ENCODE measurements at places on chromosomes 1 and 21. TPM values are rescaled to one million over a fixed set of nuclear protein-coding genes. Genes with fewer than 3 reads are reported as not detected.

The OR2L13 gene
- not detected for total RNA-seq

The RIPPLY3 gene
- 0.47 TPM for total RNA-seq

The BEND5 gene
- not detected for total RNA-seq

The EPRS1 gene
- 31.6 TPM for total RNA-seq

The SMAP2 gene
- 19.6 TPM for total RNA-seq

The CXADR gene
- total RNA-seq = 51.7 TPM

The CEP170 gene
- 11.4 TPM for total RNA-seq

The STXBP3 gene
- total RNA-seq = 43.7 TPM

- DNase-seq = no peak
- H3K27ac ChIP-seq = no peak overlapping the region
- no peaks in the 10 kb centered on the region for H3K36me3 ChIP-seq
- H3K27me3 ChIP-seq = no peaks in the 10 kb centered on the region
- no peak overlapping the region for H3K4me3 ChIP-seq
- peaks cover 30% of the 10 kb centered on the region for H3K4me1 ChIP-seq
Measured at GRCh38 chr1:28417441-28417922, 47.9 kb downstream of the PHACTR4 start.

DNA sequence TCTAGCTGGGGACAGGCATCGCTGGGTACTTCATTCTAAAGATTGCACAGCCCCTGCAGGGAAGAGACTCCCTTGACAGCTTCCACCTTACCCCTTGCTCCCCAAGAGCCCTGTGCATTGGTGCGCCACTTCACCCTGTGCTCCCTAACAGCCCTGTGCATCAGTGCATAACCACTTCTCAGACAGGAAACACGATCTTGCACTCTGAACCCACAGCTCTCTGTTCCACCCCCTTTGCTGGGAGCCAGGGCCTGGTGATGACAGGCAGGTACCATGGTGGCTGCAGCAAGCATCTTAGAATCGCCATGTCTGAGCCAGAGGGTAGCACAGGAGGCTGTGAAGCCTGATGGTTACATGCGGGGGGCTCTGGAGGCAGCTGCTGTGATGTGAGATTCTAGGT, 5.0 kb downstream of the ALPL start:
- no peak overlapping the region for H3K27ac ChIP-seq
- no peak for DNase-seq
- peaks cover 4% of the 10 kb centered on the region for H3K4me1 ChIP-seq
- H3K36me3 ChIP-seq = no peaks in the 10 kb centered on the region
- no peak overlapping the region for H3K4me3 ChIP-seq
- H3K27me3 ChIP-seq = peaks cover 8% of the 10 kb centered on the region

DNA sequence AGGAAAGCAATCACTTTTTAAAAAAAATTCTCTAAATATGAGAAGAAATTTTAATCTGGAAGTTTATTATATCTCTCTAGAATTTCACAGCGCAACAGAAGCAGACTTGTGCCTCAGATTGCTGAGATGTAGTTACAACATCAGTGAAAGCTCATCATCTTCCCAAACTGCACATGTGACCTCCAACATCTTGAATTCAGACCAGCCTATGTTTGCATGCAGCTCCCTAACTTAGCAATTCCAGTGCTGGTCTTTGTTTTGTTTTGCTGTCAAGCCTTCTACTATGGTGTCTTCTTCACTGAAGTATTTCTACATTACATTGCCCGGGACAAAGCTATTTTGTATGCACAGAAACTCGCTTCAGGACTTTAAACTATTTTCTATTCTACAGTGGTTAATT, 684.8 kb upstream of the PTBP2 start:
- no peak for DNase-seq
- no peaks in the 10 kb centered on the region for H3K4me1 ChIP-seq
- no peak overlapping the region for H3K4me3 ChIP-seq
- H3K36me3 ChIP-seq = no peaks in the 10 kb centered on the region
- no peak overlapping the region for H3K27ac ChIP-seq

GRCh38 chr1:18716785-18717678, 86.4 kb downstream of the PAX7 start:
- H3K4me1 ChIP-seq = peaks cover 9% of the 10 kb centered on the region
- DNase-seq = no peak
- no peak overlapping the region for H3K4me3 ChIP-seq
- peaks cover 99% of the 10 kb centered on the region for H3K27me3 ChIP-seq
- H3K36me3 ChIP-seq = no peaks in the 10 kb centered on the region
- H3K27ac ChIP-seq = no peak overlapping the region

DNA sequence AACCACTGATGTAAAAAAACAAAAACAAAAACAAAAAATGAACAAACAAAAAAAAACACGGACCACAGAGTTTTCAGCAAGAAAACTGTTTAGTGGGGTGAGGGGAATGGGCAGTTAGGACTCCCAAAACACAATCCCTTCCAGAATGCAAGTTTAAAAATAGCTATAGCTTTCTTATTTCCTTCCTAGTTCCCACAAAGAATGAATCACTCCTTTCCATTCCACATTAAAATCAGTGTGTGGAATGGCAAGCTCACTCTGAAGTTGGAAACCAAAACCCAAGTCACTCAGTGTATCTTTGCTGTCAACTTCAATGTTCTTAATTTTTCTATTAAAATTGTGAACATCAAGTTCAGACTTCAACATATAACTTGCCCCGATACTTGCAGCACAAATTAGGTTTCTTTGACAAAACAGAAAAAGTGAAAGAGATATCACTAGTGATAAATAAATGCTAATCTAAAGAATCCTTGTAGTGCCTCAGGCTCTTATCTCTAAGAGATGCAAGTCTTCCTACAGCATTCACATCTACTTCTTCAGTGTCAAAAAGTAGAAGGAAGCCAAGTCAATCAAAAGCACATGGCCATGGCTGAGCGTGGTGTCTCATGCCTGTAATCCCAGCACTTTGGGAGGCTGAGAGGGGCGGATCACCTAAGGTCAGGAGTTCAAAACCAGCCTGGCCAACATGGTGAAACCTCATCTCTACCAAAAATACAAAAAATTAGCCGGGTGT, 45.5 kb downstream of the TOR3A start:
- no peaks in the 10 kb centered on the region for H3K4me1 ChIP-seq
- peak overlapping the region; percentile 30 for H3K27ac ChIP-seq
- H3K27me3 ChIP-seq = no peaks in the 10 kb centered on the region
- no peaks in the 10 kb centered on the region for H3K36me3 ChIP-seq
- DNase-seq = no peak
- H3K4me3 ChIP-seq = no peak overlapping the region

DNA sequence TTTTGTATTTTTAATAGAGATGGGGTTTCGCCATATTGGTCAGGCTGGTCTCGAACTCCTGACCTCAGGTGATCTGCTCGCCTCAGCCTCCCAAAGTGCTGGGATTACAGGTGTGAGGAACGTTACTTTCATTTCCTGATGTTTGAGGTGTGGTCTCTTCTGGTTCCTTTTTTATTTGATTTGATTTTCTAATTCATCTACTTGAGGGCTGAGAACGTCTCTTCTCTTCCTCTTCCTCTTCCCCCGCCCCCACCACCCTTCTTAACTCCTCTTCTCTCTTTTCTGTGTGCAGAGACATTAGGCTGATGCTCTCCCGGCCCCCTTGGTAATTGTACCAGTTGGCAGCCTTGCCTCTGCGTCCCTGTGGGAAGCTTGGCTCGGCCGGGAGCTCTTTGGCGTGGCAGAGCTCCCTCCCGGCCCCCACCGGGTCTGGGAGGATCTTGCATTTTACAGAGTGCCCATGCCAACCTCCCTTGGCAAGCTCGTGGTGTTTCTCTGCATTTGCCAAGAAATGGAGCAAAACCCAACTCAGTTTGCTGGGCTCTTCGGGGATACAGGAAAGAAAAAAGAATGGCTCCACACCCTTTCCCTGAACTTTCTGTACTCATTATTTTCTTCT, 19.9 kb downstream of the CRYAA start:
- no peak overlapping the region for H3K27ac ChIP-seq
- peaks cover 1% of the 10 kb centered on the region for H3K4me1 ChIP-seq
- no peaks in the 10 kb centered on the region for H3K27me3 ChIP-seq
- no peaks in the 10 kb centered on the region for H3K36me3 ChIP-seq
- DNase-seq = no peak

DNA sequence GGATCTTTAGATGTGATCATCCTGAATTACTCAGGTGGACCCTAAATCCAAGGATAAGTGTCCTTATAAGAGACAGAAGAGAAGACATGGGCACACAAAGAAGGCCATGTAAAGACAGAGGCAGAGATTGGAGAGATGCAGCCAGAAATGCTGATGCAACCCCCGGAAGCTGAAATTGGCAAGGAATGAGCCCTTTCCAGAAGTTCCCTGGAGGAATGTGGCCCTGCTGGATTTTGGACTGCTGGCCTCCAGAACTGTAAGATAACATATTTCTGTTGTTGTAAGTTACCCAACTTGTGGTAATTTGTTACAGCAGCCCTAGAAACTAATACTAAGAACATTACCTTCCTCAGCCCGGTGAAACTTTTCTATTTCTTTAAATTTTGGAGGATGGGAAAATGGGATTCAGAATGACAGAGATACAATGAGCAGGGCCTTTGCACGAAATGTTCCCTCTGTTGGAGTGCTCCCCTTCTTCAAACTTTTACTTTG, 11.2 kb upstream of the PLPP3 start:
- no peak for DNase-seq
- no peaks in the 10 kb centered on the region for H3K27me3 ChIP-seq
- no peak overlapping the region for H3K4me3 ChIP-seq
- no peaks in the 10 kb centered on the region for H3K36me3 ChIP-seq

DNA sequence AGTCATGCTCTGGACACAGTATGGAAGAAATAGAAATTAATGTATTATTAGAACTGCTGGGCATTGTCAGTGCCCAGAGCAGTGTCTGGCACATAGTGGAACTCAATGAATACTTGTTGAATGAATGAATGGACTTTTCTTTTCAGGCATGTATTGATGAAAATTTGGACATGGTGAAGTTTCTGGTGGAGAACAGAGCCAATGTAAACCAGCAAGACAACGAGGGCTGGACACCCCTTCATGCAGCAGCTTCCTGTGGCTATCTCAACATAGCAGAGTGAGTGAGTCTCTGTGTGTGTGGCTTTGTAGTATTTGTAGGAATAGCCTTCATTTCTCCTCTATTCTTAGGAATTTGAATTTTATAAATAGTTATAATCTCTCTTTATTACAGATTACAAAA, 68.1 kb downstream of the PPP1R12B start:
- H3K27me3 ChIP-seq = no peaks in the 10 kb centered on the region
- H3K4me1 ChIP-seq = no peaks in the 10 kb centered on the region
- no peaks in the 10 kb centered on the region for H3K36me3 ChIP-seq
- no peak for DNase-seq
- H3K4me3 ChIP-seq = no peak overlapping the region

- no peak for DNase-seq
- H3K27ac ChIP-seq = no peak overlapping the region
- no peaks in the 10 kb centered on the region for H3K27me3 ChIP-seq
- no peaks in the 10 kb centered on the region for H3K36me3 ChIP-seq
- peaks cover 18% of the 10 kb centered on the region for H3K4me1 ChIP-seq
Measured at GRCh38 chr1:226778657-226779058, 39.6 kb upstream of the ITPKB start.

GRCh38 chr1:21927533-21928237, 9.4 kb downstream of the HSPG2 start:
- H3K27me3 ChIP-seq = no peaks in the 10 kb centered on the region
- H3K4me3 ChIP-seq = no peak overlapping the region
- peaks cover 49% of the 10 kb centered on the region for H3K4me1 ChIP-seq
- H3K27ac ChIP-seq = peak overlapping the region; percentile 88
- peaks cover 10% of the 10 kb centered on the region for H3K36me3 ChIP-seq

GRCh38 chr1:228770779-228771223, 35.5 kb downstream of the RHOU start:
- no peak overlapping the region for H3K4me3 ChIP-seq
- no peaks in the 10 kb centered on the region for H3K27me3 ChIP-seq
- no peak overlapping the region for H3K27ac ChIP-seq
- no peak for DNase-seq
- H3K4me1 ChIP-seq = no peaks in the 10 kb centered on the region

DNA sequence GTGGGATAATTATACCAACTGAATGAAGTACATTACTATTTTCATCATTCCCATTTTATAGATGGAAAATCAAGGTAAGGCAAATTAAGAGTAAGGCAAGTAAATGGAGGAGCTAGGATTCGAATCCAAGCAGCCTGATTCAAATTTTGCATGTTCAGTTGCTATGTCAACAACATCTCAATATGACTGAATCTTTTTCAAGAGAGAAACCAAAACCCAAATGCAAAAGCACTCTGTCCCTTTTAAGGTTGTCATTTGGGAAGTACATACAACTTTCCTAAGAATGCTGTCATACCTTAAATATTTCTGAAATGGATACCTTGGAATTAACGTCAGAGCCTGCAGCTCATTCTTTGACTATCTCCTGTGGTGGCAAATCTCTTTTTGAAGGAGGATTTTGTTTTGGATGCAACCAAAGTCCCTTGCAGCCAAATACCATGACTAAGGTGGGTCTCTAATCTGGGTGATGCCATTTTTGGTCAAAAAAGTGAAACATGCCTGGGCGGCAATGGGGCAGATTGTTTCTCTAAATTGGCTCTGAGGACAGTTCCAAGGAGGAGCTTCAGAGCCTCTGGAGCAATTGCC, 25.4 kb downstream of the ADAMTS1 start:
- no peaks in the 10 kb centered on the region for H3K4me1 ChIP-seq
- H3K27me3 ChIP-seq = no peaks in the 10 kb centered on the region
- no peak overlapping the region for H3K4me3 ChIP-seq
- DNase-seq = no peak
